NCI-H2029 treated with DMSO at 0.1 percent for 48 hours (cell line): ENCODE measurements at places on chromosomes 16 and 17.

GRCh38 chr17:9269350-9270035 is 248.2 kb downstream of the NTN1 start:
- no peak for DNase-seq

- DNase-seq = no peak
These were observed 177.1 kb upstream of the WSCD1 start for GRCh38 chr17:5892921-5893675.

DNA sequence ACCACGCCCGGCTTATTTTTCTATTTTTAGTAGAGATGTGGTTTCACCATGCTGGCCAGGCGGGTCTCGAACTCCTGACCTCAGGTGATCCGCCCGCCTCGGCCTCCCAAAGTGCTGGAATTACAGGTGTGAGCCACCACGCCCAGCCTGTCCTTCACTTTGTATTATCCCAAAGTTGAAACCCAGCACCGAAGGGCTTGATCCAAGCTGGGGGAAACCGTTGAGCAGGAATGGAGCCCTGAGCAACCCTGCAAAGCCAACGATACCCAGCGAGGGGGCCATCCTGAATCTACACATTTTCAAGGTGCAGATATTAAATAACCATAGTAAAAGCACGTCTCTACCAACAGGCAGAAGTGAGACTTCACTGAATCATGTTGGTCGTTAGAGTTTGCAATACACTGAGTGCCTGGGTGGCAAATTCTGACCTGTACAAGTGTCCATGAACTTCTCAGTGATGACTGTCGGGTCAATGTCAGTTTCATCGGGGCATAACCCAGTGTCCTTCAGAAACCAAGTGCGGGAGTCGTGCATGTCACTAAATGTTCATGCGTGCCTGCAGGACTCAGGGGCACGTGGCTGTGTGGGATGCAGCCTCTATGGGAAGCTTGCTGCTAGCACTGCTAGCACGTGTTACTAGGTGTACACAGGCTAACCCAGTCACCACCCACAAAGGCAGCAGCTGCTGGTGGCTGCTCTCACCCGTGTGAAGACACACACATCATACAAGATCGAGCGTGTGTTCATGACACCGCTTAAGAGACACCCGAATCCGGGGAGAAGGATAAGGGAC is 10.5 kb upstream of the RBFOX3 start:
- DNase-seq = no peak

- DNase-seq = no peak
These were observed 249.8 kb upstream of the MAF start for GRCh38 chr16:79850348-79850747.

DNA sequence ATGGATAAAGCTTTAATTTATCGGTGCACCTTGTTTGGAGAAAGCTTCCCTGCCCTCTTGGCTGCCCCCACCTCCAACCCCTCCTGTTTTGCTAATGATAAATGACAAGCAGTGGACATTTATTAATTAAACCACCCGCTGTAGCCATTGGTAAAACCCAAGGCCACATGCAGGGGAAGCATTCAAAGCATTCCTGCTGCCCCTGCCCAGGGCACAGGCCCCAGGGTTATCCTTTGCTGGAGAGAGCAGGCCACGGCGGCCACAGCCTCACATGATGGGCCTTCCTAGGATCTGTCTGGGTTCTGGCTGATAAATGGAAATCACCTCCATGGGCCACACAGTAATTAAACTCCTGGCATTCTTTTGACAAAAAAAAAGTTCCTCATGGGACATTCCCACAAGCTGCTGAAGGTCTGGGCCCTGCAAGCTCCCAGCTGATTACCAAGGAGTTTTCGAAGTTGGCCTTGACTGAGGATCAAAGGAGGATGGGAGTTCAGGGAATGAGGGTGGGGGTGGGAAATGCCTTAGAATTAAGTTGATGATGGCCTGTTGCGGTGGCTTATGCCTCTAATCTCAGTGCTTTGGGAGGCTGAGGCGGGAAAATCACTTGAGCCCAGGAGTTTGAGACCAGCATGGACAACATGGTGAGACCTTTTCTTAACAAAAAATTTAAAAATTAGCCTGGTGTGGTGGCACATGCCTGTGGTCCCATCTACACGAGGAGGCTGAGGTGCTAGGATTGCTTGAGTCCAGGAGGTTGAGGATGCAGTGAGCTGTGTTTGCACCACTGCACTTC is 35.5 kb downstream of the SOST start:
- no peak for DNase-seq

DNA sequence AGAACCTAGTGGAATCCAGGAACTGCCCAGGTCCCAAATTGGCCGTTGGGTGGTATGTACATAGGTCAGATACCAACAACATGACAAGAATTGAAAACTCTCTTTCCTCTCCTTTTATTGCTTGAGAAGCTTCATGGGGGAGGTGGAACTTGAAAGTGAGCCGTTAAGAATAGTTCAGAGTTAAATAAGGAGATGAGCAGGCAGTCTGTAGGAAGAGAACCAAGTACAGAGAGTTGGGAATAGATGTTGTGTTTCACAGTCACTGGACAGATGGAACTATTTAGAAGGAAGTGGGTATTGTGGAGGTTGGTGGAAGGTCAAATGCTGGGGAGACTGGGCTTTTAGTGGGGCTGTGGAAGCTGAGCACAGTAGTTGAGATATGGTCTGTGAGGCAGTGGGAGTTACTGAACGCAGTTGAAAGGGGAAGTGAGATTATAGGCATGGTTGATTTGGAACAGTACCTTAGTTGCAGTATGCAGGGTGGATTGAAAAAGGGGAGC is 26.4 kb downstream of the ARHGAP44 start:
- DNase-seq = no peak

DNA sequence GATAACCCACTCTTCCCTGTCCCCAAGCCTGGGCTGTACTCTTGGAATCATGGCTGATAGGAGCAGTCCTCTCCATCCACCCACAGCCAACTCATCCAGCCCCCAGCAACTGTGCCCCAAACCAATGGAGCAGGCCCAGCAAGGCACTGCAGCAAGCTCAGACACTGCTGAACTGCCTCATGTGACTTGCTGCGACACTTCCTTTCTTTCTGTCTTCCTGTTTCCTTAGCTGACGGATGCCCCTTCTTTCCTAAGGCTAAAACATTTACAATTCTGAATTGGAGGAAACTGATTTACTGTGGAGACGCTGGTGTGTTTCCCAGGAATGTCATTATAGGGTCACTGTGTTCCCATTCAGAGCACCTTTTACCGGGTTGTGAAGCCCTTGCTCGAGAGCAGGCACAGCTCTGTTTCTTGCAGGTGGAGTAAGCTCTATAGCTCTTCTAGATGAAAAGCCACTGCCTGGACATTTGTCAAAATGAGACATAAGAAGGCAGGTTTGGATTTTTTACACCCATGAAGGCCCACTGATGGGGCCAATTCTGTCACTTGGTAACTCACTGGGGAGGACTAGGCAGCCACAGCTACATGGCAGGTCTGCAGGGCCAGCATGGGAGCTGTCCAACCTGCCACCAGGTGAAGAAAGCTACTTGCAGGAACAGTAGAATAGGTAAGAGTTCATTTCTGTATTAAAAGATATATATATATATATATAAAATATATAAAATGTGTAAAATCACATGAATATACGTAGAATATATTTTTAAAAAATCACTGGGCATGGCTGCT is 27.4 kb downstream of the TMEM11 start:
- no peak for DNase-seq

DNA sequence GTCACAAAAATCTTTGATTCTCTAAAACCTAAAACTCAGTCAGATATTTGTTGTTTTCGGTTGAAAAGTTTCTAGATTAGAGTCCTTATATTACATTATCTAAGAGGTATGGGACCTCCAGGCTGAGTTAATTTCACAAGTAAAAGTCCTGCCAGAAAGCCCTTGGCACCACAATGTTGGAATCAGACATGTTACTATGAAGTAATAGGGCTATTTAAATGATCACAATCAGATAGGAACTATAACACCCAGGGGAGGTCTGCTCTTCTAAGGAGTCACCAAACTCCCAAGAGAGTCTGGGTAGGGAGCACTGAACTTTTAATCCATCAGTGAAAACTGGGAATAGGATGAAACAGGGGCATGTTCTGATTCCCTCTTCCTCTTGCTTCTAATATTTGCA is 54.2 kb downstream of the WIPI1 start:
- DNase-seq = no peak

GRCh38 chr16:324451-325334 is 27.8 kb downstream of the AXIN1 start:
- no peak for DNase-seq

DNA sequence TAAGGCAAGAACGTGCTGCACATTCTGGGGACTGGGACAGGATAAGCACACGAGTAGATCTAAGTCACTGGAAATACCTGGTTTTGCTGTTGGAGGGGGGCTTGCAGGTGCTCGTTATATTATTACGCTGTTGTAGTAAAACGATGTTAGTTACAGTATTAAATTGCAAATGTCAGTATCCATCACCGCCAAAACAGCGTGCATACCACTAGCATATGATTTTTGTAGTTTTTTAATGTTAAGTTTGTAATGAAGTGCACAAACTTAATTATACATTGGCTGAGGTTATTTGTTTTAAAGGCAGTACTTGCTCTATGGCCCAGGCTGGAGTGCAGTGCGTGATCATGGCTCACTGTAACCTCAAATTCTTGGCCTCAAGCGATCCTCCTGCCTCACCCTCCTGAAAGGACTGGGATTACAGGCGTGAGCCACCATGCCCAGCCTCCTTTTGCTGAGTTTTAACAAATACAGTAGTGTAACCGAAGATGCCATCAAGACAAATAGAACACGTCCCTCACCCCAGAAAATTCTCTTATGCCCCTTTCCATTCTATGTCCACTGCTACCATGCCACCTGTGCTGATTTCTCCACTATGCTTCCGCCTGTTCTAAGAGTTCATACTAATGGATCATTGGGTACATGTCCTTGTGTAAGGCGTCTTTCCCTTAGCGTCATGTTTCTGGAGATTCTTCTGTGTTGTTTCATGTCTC is 20.7 kb upstream of the CSNK1D start:
- no peak for DNase-seq

DNA sequence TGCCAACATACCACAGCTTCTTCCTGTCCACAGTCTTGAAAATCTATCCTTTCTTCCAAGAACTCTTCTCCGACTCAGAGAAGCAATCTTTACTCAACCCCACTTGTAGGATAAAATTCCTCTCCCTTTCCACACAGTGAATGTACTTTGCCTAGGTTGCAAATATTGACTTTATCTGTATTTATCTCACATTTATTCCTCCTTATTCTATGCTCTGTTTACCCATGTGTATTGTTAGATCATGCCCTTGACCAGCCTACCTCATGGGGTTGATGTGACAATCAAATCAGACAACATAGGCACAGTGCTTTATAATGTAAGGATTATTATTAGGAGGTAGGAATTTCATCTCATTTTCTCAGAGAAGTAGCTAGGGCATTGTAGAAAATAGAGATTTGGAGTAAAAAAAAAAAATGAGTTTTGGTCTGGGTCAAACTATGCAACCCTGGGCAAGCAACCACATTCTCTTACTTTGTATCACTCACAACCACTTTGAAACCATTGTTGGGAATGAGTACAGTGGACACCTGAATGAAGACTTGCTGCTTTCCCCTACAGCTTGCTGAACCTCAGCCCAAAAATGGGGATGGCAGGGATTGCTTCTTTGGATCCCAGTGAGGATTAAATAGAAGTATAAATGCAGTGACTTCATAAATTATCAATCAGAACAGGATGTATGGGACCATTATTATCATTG is 9.1 kb upstream of the SLC35B1 start:
- no peak for DNase-seq

GRCh38 chr17:9367156-9367555 is 208.5 kb downstream of the STX8 start:
- no peak for DNase-seq

GRCh38 chr17:82921426-82921825 is 81.6 kb upstream of the ZNF750 start:
- no peak for DNase-seq

- DNase-seq = no peak
These were observed 4.0 kb downstream of the WNK4 start for GRCh38 chr17:42784409-42784808.

DNA sequence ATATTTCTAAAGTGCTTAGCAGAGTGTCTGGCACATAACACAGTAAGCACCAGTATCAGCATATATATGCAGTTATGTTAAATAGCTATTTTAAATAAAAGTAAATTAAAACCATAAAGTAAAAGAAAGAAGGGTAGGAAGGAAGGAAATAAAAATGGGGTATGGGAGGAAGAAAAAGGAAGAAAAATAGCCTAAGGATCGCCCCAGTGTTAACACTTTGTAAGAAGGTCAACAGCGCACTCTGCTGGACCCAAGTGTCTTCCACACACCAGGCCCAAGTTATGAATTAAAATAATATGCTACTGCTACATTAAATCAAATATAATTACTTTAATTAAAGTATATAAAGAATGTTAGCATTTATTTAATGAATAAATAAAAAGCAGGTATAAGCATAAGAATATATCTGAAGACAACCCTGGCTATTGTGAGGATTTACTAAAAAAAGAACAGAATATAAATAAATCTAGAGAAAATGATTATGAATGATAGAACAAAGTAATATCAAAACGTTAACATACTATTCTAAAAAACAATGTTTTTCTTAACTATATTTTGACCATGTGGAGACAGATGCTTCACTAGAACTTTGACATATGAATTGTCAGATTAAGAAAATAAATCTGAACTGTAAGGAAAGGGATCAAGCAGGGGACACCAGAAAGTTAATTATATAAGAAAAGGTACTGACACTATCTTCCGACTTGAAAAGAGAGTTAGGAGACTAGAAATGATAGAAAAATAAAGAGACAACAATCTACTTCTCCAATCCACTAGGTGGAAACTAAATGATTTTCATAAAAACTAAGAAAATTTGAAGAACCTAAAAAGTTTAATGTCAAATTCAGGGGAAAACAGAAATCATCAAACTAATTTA is 25.9 kb downstream of the BRIP1 start:
- DNase-seq = no peak

- DNase-seq = no peak
These were observed 6.9 kb downstream of the HNF1B start for GRCh38 chr17:37737971-37738370.

GRCh38 chr17:35241520-35241919 is 1.4 kb upstream of the SLFN5 start:
- no peak for DNase-seq

GRCh38 chr16:79560318-79560717 is 40.2 kb downstream of the MAF start:
- DNase-seq = no peak

GRCh38 chr16:71846431-71846830 is 655 bp downstream of the ATXN1L start:
- no peak for DNase-seq

DNA sequence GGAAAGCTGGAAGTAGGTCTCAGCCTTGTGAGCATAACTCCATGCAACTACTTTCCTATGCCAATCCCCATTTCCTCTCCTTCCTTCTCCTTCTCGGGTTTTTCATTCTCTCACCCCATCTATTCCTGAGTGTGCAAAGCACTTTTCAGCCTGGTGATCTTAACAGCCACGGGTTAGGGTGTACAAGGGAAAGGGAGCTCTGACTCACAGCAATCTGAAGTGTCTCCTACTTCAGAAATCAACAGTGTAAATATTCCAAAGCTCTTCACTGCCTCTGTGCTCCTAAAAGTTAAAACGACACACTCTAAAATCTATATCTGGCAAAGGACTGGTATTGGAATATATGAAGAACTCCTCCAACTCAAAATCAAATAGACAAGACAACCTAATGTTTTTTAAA is 268.0 kb upstream of the IRX3 start:
- no peak for DNase-seq

GRCh38 chr17:35160354-35161201 is 13.0 kb downstream of the UNC45B start:
- no peak for DNase-seq

GRCh38 chr17:79027274-79027924 is 3.4 kb downstream of the C1QTNF1 start:
- no peak for DNase-seq

- no peak for DNase-seq
These were observed 76.4 kb downstream of the SMG6 start for GRCh38 chr17:2227025-2227699.
